ENCODE measurements at places on chromosomes 5 and 9.

DNA sequence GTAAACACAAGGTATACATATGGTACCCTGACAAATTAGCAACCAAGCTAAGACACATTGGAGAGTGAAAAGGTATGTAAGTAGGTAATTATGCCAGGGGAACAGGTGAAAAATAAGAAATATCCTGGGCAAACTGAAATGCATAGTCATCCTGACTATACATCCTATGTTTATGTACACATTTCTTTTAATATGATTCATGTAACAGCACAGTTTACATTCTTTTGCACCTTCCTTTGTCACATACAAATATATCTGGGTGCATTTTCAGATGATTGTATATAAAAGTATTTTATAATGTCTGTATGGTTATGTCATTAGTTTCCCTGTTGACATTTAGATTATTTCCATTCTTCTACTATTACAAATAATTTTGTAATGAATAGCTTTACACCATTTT lies 1146.9 kb downstream of the EFNA5 start:
- DNase-seq = no peak

DNA sequence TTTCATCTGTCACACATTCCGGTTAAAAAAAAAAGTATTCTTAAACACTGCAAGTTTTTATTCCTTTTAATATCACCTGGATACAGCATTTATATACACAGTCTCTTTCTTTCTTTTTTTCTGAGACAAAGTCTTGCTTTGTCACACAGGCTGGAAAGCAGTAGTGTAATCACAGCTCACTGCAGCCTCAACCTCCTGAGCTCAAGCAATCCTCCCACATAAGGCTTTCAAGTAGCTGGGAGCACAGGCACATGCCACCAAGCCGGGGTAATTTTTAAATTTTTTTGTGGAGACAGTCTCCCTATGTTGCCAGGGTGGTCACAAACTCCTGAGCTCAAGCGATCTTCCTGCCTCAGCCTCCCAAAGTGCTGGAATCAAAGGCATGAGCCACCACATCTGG lies 13.9 kb downstream of the KIF20A start:
- no peak for DNase-seq

DNA sequence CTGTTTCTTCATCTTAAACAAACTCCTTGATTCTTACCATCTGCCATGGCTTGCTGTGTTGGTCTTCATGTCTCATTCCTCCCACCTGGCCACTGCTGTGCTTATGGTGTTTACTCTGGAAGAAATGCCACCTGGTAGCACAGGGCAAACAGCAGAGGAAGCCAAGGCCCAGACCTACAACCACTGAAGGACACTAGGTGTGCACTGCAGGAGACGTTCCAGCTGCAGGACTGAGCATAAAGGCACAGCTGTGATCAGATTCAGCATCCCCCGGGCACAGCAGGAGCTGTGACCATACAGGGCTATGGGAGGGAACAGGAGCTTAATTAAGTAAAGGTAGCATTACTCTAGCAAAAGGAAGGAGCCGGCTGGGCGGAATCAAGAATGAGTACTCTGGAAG lies 12.6 kb upstream of the GNAQ start:
- no peak for DNase-seq

DNA sequence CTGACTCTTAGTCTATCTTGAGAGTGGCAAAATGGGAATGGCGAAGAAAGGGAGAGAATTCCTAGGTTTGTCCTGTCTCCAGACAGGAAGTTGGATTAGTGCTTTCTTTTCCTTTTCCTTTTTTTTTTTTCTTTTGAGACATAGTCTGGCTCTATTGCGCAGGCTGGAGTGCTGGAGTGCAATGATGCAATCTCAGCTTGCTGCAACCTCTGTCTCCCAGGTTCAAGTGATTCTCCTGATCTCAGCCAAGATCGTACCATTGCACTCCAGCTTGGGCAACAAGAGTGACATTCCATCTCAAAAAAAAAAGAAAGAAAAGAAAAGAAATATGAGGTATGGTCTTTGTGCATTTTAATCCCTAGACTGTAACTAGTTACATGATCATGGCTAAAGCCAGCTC lies 12.6 kb upstream of the KIF27 start:
- DNase-seq = no peak

DNA sequence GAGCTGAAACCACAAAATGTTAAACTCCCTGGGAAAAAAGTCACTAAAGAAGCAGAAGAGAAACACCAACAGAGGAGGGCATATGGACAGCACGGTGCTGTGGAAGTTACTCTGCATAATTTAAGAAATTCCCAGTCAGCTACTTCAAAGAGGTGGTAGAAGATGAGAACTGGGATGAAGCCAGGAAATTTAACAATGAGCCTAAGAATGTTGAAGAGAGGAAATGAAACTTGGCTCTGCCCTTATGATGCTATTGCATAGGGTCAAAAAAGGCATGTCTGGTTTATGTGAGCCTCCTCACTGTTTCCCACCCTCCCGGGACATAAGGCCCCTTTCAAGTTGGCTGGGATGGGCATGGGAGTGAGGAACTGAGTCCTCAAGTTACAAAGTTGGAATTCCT lies 25.4 kb upstream of the SNX18 start:
- DNase-seq = no peak

- DNase-seq = no peak
Measured at GRCh38 chr9:4743131-4743875, 2.3 kb upstream of the AK3 start.

GRCh38 chr9:2427120-2427891 lies 194.3 kb upstream of the VLDLR start:
- DNase-seq = no peak

DNA sequence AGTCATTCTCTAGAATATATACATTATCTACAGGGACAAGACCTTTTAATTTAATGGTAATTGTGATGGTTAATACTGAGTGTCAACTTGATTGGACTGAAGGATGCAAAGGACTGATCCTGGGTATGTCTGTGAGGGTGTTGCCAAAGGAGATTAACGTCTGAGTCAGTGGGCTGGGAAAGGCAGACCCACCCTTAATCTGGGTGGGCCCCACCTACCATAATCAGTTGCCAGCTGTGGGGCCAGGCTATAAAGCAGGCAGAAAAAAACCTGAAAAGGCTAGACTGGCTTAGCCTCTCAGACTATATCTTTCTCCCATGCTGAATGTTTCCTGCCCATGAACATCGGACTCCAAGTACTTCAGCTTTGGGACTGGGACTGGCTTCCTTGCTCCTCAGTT lies 112.2 kb upstream of the SMC2 start:
- DNase-seq = no peak

DNA sequence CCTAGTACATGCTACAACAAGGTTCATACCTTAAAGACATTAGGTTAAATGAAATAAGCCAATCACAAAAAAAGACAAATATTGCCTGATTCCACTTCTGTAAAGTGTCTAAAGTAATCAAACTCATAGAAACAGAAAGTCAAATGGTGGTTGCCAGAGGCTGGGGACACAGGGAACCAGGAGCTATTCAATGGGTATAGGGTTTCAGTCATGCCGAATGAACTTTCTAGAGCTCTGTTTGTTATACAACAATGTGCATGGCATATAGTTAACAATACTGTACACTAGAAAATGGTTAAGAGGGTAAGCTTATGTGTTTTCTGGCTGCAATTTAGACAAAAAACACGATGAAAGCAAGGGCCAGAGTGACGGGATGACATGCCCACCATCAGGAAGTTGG lies 70.8 kb upstream of the EGFLAM start:
- no peak for DNase-seq

DNA sequence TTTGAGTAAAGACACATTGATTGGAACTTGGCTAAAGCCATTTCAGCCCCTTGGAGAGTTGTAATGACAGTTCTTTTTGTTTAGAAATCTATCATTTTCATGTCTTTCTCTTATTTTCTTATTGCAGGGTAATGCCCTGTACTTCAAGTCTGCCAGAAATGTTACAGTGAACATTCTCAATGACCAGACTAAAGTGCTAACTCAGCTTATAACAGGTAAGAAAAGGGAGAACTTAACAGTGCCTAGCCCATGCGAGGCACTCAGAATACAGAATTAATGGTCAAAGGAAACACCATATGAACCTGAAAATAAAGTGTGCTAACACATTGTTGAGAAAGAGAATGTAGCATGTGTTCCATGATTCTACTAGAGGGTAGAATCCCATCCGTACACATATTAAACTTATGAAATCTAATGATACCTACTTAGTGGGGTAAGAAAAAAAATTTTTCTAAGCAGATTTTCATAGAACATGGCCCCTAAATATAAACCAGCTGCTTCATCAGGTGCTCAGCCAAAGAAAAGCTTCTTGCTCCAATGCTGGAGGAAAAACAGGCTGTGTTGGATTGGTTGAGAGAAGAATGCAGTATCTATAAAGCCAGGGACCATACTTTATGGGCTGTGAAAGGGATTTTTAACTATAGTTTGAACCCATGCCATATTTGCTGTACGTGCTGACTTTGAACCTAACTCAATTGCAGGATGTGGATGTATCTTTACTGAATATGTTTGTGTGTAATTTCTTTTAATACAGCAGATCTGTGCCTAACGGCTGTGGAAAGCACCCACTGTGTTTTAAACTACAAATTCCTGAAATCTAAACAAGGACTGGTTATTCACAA lies 260.8 kb upstream of the PPP1R2B start:
- DNase-seq = no peak

GRCh38 chr5:55547781-55548180 lies 13.0 kb upstream of the PLPP1 start:
- DNase-seq = no peak

- no peak for DNase-seq
Measured at GRCh38 chr5:136699651-136700050, 334.3 kb upstream of the TRPC7 start.

DNA sequence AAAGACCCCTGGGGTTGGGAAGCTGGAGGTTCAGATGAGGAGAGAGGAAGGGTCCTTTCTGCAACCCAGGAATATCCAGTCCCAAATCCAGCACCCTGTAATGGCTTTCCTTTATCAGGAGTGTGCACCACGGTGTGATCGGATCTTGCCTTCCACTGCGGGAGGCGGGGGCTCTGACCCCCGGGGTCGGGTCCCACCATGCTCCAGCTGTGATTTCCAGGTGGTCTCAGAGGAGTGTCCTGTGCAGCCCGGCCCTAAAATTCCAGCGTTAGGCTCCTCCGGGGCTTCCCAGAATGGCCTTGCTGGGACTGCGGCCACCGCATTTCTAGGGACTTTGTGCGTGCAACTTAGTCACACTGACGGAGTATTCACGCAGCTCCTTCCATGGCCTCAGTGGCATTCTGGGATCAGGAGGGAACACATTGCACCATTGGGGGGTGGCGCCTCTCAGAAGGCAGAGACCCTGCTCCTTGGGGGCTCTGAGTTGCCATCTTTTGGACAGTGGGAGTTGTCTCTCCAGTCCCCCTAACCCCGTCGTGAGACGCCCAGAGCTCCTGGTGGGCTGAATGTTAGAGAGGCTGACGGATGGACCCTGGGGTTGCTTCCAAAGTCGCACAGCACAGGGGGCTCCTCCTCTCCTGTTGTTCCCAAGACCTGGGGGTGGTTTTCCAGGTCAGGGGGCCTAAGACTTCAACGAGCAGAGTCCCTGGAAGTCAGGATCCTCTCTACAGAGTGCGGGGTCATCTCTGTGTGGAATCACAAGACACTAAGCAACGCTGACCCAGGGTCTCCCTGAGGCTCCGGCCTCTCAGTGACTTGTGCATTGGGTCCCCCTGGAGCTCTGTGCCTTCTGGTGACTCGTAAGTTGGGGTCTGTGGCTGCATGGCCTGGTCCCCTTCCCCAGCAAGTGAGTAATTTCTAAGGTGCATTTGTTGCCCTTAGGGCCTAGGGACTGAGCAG lies 42.7 kb upstream of the IRX4 start:
- DNase-seq = no peak

GRCh38 chr5:39341896-39342295 lies 22.4 kb downstream of the C9 start:
- DNase-seq = no peak

GRCh38 chr5:180069589-180070247 lies 1.8 kb downstream of the RNF130 start:
- no peak for DNase-seq

GRCh38 chr5:123527190-123527589 lies 15.2 kb downstream of the CSNK1G3 start:
- no peak for DNase-seq

GRCh38 chr9:99126312-99126711 lies 21.4 kb downstream of the TGFBR1 start:
- DNase-seq = no peak

DNA sequence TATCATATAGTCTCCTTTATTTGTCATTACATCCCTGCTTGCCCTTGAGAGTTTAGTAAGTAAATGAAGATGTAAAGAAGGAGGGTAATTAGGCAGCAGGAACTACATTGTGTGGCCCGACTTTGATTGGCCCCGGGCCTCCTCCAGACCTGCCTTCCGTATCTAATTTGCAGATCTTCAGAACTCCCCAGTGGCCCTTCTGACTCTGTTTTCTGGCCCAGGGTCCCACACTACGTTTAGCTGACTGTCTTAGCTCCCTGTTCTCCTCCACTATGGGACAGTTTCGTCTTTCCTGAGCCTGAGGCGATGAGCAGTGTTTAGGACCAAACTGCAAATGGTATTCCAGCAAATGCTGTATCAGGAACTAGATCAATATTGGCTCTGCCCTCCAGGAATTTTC lies 21.6 kb upstream of the CTSL start:
- no peak for DNase-seq

- DNase-seq = no peak
Measured at GRCh38 chr5:136174021-136174659, 18.8 kb downstream of the SMIM32 start.

DNA sequence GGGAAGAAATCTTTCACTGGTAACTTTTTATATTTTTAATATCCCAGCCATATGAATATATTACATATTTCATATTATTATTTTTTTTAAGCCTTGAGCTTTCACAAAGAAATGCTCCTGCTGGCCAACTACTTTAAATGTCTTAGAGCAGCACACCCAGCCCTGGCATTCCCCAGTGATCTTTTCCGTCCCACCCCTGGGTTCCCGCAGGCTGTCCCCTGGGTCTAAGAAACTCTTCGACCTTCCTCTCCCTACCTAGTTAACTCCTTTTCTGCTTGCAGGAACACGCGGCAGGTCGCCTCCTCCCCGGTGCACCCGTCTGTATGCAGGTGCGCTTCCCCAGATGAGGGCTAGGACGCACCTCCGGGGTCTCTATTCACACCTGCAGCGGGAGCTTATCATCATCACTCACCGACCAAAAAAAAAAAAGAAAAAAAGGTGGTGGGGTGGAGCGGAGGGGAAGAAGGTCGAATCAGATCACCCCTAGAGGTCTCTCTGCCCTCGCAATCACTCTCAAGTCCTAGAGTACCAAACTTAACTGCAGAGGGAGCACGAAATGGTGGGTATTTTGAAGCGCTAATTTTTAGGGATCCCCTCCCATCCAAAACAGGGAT lies 696 bp downstream of the ZFP62 start:
- DNase-seq = peak; percentile 46

GRCh38 chr9:14396171-14396570 lies 82.2 kb upstream of the NFIB start:
- DNase-seq = no peak

GRCh38 chr5:21856987-21857386 lies 996.2 kb downstream of the CDH12 start:
- no peak for DNase-seq
